ENCODE measurements at places on chromosomes 16 and 17. TPM values are rescaled to one million over a fixed set of nuclear protein-coding genes. Genes with fewer than 3 reads are reported as not detected.
A peak's percentile ranks its signal among the peaks of the same experiment; 100 is the strongest.

Gene STAC2
- 0.13 TPM for polyA plus RNA-seq

Gene ZG16
- polyA plus RNA-seq: 0.01 TPM

Gene PIPOX
- 3.6 TPM for polyA plus RNA-seq

Gene PPM1D
- polyA plus RNA-seq: 5.6 TPM

Gene LRRC45
- polyA plus RNA-seq: 7.1 TPM

Gene HEXIM2
- polyA plus RNA-seq: 62.7 TPM

Gene KRTAP4-12
- polyA plus RNA-seq: not detected

Gene ABCC12
- 0.07 TPM for polyA plus RNA-seq

Gene ELMO3
- 0.53 TPM for polyA plus RNA-seq

Gene KREMEN2
- 0.04 TPM for polyA plus RNA-seq

Gene PTX4
- polyA plus RNA-seq: not detected

Gene SLC12A3
- not detected for polyA plus RNA-seq

Gene TMEM92
- polyA plus RNA-seq: 0.01 TPM

Gene ASIC2
- polyA plus RNA-seq: 0.01 TPM

Gene HBM
- not detected for polyA plus RNA-seq

Gene NXN
- polyA plus RNA-seq: 52.2 TPM

Gene KRT20
- polyA plus RNA-seq: 0.08 TPM

GRCh38 chr17:688100-688989 is 26.3 kb downstream of the VPS53 start:
- DNase-seq: no peak

- no peak for DNase-seq
Measured at GRCh38 chr17:18964550-18964949, 12.6 kb downstream of the SLC5A10 start.

GRCh38 chr17:56756536-56756935 is 77.2 kb downstream of the C17orf67 start:
- no peak for DNase-seq

GRCh38 chr17:70872103-70872502 is 702.8 kb downstream of the KCNJ2 start:
- no peak for DNase-seq

- DNase-seq: no peak
Measured at GRCh38 chr17:32931686-32932085, 3.7 kb downstream of the TMEM98 start.

GRCh38 chr17:32349503-32349853 is 479 bp upstream of the ZNF207 start:
- DNase-seq: no peak

DNA sequence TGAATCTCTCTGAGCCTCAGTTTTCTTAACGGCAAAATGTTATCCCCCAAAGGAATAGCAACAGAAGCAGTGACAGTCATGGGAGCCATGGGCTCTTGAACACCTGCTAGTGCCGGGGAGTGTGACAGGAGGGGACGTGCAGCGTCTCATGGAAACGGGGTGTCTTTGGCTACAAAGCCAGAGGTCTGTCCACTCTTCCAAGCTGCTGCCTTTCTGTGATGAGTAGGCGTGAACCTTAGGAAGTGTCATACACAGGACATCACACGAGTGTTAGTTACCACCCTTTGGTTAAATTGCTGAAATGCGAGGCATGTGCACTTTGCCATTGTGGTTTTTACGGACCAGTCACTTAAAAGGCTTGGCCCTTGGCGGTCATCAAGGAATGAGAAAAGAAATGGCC is 93.4 kb downstream of the IRF8 start:
- DNase-seq: no peak

- no peak for DNase-seq
Measured at GRCh38 chr17:68731465-68731864, 130.3 kb upstream of the FAM20A start.

DNA sequence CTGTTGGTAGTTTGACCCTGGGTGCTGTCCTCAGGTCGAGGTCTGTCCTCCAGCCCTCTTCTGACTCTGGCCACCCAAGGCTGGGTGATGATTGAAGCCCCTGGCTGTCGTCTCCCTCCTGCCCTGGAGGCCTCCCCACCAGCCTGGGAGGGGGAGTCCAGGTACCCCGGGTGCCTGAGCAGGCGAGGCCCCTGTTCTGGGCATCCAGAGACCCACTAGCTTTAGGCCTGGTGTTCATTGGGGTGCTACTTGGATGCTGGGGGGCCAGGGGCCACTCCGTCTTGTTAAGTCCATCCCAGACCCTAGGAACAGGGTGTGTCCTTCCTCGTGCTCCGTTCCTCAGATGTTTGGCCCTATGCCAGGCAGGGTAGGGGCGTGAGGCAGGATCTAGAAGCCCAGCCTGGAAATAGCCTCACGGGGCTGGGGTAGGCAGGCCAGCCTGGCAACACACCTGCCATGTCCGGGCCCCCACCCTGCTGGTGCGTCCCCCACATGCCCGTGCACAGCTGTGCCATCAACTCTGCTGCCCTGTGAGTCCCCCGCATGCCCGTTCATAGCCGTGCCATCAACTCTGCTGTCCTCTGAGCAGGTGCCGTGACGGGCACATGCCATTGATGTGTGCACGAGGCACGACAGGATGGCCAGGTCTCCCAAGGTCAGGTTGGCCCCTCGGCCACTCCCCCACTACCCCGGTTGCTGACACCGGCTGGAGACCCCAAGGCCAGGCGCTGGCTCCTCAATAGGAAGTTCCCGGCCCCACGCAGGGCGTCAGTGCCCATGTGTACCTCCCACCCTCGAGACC is 36.9 kb downstream of the GINS2 start:
- peak; percentile 29 for DNase-seq

- DNase-seq: no peak
Measured at GRCh38 chr17:58005728-58006559, 1.1 kb downstream of the SRSF1 start.

DNA sequence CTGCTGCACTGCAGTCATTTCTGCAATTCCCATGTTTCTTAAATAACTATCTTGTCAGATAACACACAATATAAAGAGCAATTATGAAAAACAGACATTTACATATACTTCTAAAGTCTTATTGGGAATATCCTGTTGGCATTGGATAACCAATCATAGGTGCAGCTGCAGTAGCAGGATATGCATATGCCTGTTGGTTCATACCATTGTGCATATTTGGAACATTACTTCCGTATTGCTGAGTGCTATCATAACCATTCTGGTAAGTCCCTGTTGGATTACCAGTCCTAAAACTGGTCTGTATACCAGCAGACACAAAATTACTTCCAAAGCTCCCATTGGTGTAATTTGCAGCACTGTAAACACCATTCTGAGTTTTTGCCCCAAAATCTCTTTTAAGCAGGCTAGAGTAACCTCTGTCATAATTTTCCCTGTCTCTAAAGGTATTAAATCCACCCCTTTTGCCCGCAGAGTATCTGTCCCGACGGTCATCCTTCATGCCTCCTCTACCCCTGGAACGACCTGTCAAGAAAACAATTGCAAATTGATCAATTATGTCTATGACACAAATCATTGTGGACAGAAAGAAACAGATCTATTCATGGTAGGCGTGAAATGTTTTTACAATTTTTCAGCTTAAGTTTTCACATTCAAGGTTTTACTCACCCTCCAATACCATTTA is 3.1 kb upstream of the POLG2 start:
- DNase-seq: no peak

- DNase-seq: no peak
Measured at GRCh38 chr17:807523-808294, 25.6 kb downstream of the MRM3 start.

GRCh38 chr17:72381597-72382397 is 261.0 kb downstream of the SOX9 start:
- no peak for DNase-seq

DNA sequence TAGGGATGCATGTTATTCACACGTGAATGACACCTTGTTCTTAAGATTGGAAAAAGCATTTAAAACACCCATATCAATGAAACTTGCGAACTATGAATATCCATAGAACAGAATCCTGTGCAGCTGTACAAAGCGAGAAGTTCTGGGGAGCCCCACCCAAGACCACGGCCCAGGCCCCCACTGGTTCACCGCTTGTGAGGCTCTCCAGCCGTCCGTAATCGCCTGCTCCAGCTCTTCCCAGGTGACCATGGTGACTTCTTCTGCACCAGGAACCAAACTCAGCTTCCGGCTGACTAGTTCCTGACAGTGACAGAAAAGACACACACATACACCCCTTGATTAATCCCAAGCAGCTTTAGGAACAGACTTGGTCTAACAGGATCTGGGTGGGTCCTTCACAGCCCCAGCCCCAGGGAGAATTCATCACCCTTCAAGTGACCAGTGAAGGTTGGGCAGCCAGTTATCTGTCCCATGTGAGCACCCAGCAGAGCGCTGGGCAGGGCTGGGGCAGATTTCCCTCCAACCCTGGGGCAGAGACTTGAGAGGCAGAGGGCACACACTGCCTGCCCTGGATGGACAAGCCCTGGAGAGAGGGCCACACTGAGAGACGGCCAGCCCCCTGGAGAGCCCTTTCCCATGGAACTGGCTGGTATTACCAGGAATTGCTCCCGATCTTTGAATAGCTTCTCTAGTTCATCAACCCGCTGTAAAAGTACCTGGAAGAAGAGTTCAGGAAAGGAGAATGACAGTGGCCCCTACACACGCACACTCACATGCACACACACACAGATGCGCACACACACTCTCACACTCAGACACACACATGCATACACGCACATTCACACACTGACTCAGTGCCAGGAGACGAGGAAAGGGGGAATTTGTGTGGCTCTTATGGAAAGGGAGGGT is 3.6 kb downstream of the QRICH2 start:
- DNase-seq: no peak

GRCh38 chr16:67201411-67202345 is 2.7 kb downstream of the ELMO3 start:
- no peak for DNase-seq

DNA sequence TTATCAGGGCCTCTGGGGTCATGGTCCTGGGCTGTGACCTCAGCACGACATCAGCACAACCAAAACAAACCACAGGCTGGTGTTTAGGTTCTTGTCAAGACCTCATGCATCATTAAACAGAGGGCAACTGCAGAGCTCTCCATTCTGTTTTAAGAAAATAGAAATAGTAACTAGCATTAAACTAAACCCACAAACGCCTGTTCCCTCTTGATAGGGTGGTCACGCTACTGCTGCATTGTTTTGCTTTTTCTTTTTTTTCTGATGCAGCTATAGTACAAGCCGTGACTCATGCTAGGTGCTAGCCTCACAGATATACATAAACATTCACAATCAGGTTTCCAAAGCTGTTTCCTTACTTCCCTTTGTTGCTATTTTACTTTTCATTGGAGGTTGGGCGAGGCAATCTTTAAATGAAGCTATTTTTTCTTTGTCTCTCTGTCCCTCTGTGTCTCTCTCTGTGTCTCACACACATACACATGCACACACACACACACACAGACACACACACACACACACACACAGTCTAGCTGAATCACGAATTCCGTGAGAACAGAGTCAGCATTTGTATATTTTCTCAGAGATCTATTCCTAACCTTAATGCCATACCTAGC is 310.3 kb downstream of the CDH13 start:
- no peak for DNase-seq

- DNase-seq: no peak
Measured at GRCh38 chr16:88691924-88692560, 5.7 kb upstream of the SNAI3 start.

DNA sequence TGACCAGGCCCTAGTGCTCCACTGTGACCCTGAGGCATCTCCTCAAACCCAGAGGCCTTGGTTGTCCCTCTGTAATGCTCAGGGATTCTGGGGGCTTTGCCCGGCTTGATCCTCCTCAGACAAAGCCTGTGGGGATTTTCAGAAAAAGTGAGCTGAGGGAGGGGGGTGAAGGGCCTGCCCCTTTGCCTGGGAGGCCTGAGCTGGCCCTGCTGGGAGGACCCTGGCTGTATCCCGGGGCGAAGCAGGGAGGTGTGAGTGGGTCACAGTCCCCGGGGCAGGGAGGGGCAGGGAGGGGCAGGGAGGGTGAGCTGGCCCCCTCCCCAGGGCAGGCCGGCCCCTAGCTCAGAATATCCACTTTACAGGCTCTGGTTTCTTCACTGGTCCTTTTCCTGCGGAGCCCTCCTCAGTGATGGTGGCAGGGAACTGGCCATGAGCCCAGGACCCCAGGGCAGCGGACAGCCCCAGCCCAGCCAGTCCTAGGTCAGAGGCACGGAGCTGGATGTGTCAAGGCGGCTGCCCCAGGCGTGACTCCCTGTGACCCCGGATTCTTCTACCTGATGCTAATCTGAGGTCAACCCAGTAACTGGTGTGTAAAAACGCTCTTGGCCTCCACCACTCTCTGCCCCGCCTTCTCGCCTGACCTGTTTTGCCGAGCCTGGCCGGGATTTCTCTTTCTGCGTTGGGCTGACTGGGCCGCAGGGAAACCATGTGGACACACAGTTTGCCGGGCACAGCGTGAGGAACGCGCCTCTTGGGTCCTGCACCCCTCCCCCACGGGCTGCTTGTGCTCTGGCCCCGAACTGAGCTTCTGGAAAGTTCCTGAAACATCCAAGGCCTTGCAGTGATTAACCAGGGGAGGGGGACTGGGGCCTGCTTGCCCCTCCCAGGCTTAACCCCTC is 5.8 kb upstream of the FASN start:
- peak; percentile 71 for DNase-seq

DNA sequence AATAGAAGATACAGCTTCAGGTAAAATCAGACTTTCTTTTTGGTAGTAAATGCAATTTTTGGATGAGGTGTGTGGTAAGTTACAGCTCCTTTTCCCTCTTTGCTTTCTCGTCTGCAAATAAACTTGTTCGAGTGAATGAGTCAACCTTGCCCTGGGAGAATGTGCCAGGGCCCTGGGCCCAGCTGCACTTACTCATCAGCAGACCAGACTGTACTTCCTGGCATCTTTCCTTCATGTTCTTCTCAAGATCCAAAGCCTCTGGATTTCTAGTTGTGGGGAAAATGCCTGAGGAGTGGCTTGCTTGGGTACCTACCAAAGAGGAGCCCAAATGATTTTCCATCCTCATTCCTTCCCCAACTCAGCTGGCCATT is 5.4 kb upstream of the G6PC1 start:
- peak; percentile 78 for DNase-seq

GRCh38 chr17:67211742-67212141 is 33.3 kb downstream of the HELZ start:
- DNase-seq: no peak

DNA sequence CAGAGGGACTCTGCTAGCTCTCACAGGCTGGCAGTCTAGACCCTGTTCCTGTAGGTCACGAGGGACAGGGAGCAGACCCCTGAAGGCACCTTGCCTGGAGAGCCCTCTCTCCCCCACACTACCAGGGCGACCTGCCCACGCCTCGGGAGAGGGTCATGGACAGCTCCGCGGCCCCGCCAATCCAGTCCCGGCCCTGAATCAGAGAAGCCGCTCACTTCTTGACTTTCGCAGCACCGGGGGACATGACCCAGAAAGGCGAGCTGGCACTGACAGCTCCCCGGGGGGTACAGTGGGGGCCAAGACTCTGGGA is 5.1 kb downstream of the KIFC3 start:
- no peak for DNase-seq

- DNase-seq: no peak
Measured at GRCh38 chr17:32286518-32286900, 20.9 kb downstream of the RHBDL3 start.

GRCh38 chr17:53004902-53005301 is 817.8 kb upstream of the KIF2B start:
- DNase-seq: no peak

Data from psoas muscle (tissue), 8 donors.